Cardiac ventricle fibroblast (primary cell): ENCODE measurements at places on chromosomes 13 and 19. TPM values are rescaled to one million over a fixed set of nuclear protein-coding genes. Genes with fewer than 3 reads are reported as not detected.

The LCP1 gene
- 0.06 and 1.4 TPM in 2 replicates for total RNA-seq

The SLC5A5 gene
- total RNA-seq: not detected in 2 replicates

The TLE6 gene
- 0.25 and 3.8 TPM in 2 replicates for total RNA-seq

The ZNF211 gene
- total RNA-seq: 4.4 and 4.5 TPM in 2 replicates

The UPK1A gene
- 0.24 TPM in 1 of 2 replicates, not detected in the other for total RNA-seq

The STAP2 gene
- total RNA-seq: 3.6 TPM in 2 replicates

The CPB2 gene
- not detected in 2 replicates for total RNA-seq

The ZNF729 gene
- not detected in 2 replicates for total RNA-seq

The CASP14 gene
- not detected in 2 replicates for total RNA-seq

The CD70 gene
- total RNA-seq: not detected in 2 replicates

The SULT2A1 gene
- total RNA-seq: not detected in 2 replicates

The PROZ gene
- not detected in 2 replicates for total RNA-seq

The F10 gene
- 4.4 and 5.7 TPM in 2 replicates for total RNA-seq

The FPR2 gene
- 0.44 TPM in 1 of 2 replicates, not detected in the other for total RNA-seq

The RLN3 gene
- total RNA-seq: not detected in 2 replicates

The IRS2 gene
- total RNA-seq: 14.3 and 17.4 TPM in 2 replicates

The ERICH4 gene
- not detected in 2 replicates for total RNA-seq

The HIF3A gene
- total RNA-seq: 12.2 and 32.0 TPM in 2 replicates

The CYP2B6 gene
- total RNA-seq: not detected in 2 replicates

The ZNF93 gene
- 2.9 and 3.1 TPM in 2 replicates for total RNA-seq

The EID2 gene
- 9.4 and 12.3 TPM in 2 replicates for total RNA-seq

The TUBB4A gene
- not detected in 2 replicates for total RNA-seq

The THSD1 gene
- total RNA-seq: 6.7 and 8.1 TPM in 2 replicates

The SHD gene
- not detected in 2 replicates for total RNA-seq

The MATK gene
- not detected in 2 replicates for total RNA-seq
